Thoracic aorta (tissue), 2 donors: ENCODE measurements at places on chromosomes 1 and 21. TPM values are rescaled to one million over a fixed set of nuclear protein-coding genes. Genes with fewer than 3 reads are reported as not detected.

CYYR1 gene
- 15.8 TPM for total RNA-seq

WNT4 gene
- not detected for total RNA-seq

CD52 gene
- total RNA-seq: 2.7 TPM

CFHR1 gene
- total RNA-seq: not detected

SMYD2 gene
- 13.4 TPM for total RNA-seq

DCST1 gene
- not detected for total RNA-seq

GRCh38 chr1:95854457-95854856 lies 620.4 kb downstream of the RWDD3 start:
- no peak overlapping the region for H3K27ac ChIP-seq
- no peaks in the 10 kb centered on the region for H3K4me1 ChIP-seq
- no peak overlapping the region for H3K4me3 ChIP-seq
- H3K36me3 ChIP-seq: no peaks in the 10 kb centered on the region
- DNase-seq: no peak
- H3K27me3 ChIP-seq: no peaks in the 10 kb centered on the region

GRCh38 chr1:96632045-96632664 lies 89.4 kb upstream of the PTBP2 start:
- H3K27ac ChIP-seq: no peak overlapping the region
- no peaks in the 10 kb centered on the region for H3K4me1 ChIP-seq
- no peak for DNase-seq

DNA sequence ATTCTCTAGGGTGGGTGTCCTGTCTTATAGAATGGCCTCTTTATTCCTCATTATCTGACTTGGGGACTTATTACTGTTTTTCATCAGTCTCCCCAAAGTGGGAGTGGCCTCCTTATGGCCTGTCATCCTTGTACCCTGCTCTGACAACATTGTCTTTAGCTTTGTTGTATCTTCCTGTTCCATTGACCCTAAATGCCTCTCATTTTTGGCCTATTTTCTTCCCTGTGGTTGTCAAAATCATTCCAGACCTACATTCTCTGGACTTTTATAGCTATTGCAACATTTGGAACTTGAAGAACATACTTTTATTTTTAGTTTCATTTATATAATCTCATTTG lies 9.7 kb downstream of the SFT2D2 start:
- H3K36me3 ChIP-seq: peaks cover 50% of the 10 kb centered on the region
- H3K4me1 ChIP-seq: peaks cover 50% of the 10 kb centered on the region
- peak overlapping the region; percentile 63 for H3K27ac ChIP-seq

DNA sequence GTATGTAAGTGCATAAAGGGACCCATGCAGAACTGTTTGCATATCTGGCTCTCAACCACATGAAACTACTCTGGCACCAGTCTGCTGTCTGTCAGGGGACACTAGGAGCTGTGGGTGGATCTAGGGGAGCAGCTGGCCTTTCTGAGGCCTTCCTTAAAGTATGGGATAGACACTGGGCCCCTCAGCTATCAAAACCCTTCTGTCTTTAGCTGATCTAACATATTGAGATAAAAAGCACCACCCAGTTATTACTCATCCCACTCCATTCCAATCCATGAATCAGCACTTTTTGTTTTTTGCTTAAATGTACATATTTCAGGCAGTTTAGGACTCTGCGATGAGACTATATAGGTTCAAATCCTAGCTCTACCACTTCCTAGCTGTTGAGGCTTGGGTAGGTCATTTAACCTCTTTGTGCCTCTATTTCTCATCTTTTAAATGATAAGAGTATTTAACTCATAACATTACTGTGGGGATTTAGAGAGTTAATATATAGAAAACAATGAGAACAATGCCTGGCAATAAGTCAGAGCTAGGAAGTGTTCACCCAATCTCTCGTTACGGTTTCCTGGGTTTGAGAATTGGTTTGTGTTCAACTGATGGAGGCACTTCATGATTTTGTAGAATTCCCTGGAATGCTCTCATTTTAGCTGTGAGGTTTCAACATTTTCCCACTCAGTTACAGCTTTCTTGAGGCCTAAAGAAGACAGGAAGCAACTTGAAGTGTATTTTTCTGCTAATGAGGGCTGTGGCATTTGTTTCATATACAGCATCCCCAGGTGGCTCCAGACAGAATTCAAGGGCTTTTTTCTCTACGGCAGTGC lies 68.9 kb downstream of the LRIG2 start:
- no peaks in the 10 kb centered on the region for H3K36me3 ChIP-seq
- DNase-seq: no peak
- H3K27ac ChIP-seq: no peak overlapping the region
- H3K4me3 ChIP-seq: no peak overlapping the region
- H3K27me3 ChIP-seq: no peaks in the 10 kb centered on the region

GRCh38 chr1:1899266-1899966 lies 8.5 kb upstream of the GNB1 start:
- H3K36me3 ChIP-seq: no peaks in the 10 kb centered on the region
- H3K27me3 ChIP-seq: no peaks in the 10 kb centered on the region
- no peak overlapping the region for H3K27ac ChIP-seq
